ENCODE measurements at places on chromosomes 6 and 20. TPM values are rescaled to one million over a fixed set of nuclear protein-coding genes. Genes with fewer than 3 reads are reported as not detected.

DNA sequence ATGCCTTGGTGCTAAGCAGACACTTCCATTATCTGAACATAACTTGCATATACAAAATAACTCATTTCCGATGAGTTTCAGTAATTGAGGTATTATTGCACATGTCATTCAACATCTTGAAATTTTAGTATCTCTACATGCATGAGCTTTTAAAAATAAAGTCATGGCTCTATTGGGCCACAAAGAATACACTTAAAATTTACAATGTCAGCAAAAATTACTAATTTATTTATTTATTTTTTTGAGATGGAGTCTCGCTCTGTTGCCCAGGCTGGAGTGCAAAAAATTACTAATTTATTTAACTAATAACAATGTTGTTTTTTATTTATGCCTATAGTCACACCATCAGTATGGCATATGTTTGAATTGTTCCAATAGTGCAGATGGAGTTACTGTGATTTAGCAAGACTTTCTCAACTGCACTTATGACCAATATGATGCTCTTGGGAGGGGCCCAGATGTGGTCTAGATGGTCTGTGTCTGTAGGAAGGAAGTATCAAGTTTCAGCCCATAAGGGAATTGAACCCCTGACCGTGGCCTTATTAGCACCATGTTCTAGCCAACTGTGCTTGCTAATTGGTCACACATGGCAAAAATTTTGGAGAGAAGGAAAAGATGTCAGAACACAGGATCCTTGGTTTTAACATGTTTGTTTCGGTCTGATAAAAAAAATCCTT is 370.7 kb upstream of the TSHZ2 start:
- H3K4me3 ChIP-seq: no peak overlapping the region
- no peaks in the 10 kb centered on the region for H3K27me3 ChIP-seq
- DNase-seq: no peak
- no peaks in the 10 kb centered on the region for H3K4me1 ChIP-seq

Gene GSTA2
- total RNA-seq: not detected

DNA sequence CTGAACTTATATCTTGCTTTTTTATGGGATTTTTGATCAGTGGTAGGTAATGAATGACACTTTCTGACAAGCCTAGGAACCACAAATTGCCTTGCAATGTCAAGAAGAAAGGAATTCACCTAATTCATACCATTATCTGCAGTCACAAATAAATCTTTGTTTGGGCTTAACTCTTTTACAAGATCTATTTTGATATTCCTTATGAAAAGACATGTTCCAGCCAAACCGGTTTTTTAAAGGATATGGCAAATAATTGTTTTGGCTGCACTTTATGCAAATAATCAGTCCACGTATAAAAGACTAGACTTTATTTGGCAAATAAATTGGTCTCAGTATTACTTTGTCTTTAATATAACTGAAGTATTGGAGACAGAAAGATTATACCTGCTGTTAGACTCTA is 771.7 kb upstream of the ADGRB3 start:
- no peaks in the 10 kb centered on the region for H3K36me3 ChIP-seq
- H3K27ac ChIP-seq: no peak overlapping the region
- DNase-seq: no peak
- H3K27me3 ChIP-seq: no peaks in the 10 kb centered on the region
- H3K4me3 ChIP-seq: no peak overlapping the region

DNA sequence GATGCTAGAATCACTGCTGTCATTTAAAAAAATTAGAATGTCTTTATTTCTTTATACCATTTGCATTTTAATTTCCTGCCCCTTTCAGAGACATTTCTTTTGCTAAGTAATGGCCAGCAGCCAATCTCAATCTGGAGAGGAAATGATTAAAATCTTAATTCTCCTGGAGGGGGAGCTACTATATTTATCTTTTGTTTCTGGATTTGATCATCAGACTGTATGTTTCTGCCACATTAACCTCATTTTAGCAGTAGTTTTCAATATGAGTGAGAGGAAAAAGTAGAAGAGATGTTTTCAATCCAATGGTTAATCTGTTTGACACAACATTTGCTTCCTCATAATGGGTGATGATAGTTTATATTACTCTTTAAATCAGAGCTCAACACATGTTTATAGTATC is 138.0 kb downstream of the FUT9 start:
- H3K27ac ChIP-seq: no peak overlapping the region
- no peak for DNase-seq
- H3K36me3 ChIP-seq: no peaks in the 10 kb centered on the region
- H3K4me3 ChIP-seq: no peak overlapping the region
- H3K4me1 ChIP-seq: no peaks in the 10 kb centered on the region
- no peaks in the 10 kb centered on the region for H3K27me3 ChIP-seq

Gene SNHG17
- 25.2 TPM for total RNA-seq

Measured in breast epithelium (tissue), 4 donors.